ENCODE measurements at places on chromosomes 2 and 18. TPM values are rescaled to one million over a fixed set of nuclear protein-coding genes. Genes with fewer than 3 reads are reported as not detected.

- DNase-seq = no peak
These were observed 886.4 kb upstream of the CDH2 start for GRCh38 chr18:29063346-29063745.

GRCh38 chr18:50274044-50274442, 7.3 kb downstream of the MBD1 start:
- no peak for DNase-seq

DNA sequence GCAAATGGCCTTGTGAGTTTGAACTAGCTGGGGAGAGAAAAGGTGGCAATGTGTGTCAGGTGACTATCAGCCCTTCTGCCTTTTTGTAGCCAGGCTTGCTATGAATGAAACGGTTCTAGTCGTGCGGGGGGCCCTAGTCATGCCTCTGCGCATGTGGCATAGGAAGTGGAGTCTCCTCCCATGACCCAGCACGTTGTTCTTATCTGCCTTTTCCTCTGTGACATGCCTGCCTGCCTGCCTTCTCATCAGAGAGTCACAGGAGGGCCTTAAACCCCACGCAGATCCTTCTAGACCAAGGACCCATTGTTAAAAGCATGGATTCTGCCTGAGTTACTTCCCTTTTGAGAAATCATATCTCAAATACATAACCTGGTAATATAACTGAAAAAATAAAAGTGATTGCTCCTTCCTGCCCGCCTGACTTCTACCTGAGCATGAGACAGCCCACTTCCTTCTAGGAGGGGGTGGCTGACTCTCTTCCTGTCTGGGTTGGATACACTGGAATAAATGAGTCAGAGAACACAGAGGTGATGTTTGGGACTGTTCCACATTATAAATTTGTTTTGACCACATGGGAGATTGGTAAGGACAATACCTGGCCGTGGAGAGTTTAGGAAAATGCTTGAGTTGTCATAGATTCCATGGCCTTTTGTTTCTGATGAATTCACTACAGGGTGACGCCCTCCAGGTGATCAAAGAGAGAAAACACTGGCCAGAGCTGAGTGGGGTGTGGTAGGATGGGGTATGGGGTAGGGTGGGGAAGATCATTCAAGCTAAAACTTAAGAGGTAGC, 49.8 kb downstream of the FBLN7 start:
- peak; percentile 91 for DNase-seq

- no peak for DNase-seq
These were observed 48.2 kb upstream of the BIN1 start for GRCh38 chr2:127155028-127155581.

DNA sequence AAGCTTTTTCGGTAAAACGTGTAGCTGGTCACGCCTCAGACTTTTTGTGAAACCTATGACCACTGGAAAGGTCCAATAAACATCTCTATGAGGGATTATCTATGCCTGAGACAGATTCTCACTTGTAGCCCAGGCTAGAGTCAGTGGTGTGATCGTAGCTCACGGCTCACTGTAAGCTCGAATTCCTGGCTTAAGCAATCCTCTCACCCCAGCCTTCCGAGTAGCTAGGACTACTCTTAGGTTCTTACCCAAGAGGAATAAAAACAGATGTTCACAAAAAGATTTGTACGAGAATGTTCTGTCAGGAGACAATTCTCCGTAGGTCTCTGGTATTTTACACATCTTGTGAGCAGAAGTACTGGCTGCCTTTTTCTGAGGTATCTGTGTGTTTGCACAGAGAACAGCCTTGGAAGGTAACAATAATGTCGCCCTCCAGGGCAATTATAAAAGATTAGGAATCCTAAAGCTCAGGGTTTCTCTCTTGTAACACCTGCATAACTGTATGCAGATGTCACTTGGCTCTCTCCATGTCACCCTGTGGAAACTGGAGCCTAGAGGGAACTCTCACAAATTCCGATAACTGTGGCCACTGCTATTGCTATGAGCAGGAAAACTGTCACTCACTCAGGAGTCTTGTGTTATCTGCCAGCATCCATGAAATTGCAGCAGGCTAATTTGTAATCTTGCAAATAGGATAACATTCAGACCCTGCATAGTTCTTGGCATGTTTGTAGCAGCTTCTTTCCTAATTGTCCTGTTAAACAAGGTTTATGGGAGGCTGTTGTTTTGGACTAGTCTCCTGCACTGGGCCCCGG, 25.5 kb upstream of the RALBP1 start:
- no peak for DNase-seq

DNA sequence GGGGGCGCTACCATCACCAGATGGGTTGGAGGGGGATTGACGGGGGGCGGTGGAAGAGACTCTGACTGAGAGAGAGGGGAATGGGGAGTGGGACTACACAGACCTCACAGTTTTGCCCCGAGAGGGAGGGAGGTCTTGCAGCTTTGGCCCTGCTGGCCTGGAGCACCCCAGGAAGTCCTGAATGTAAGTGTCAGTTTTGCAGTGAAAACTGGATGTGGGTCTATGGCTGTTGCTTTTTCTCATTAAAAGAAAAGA, 2.4 kb downstream of the TCF7L1 start:
- no peak for DNase-seq

DNA sequence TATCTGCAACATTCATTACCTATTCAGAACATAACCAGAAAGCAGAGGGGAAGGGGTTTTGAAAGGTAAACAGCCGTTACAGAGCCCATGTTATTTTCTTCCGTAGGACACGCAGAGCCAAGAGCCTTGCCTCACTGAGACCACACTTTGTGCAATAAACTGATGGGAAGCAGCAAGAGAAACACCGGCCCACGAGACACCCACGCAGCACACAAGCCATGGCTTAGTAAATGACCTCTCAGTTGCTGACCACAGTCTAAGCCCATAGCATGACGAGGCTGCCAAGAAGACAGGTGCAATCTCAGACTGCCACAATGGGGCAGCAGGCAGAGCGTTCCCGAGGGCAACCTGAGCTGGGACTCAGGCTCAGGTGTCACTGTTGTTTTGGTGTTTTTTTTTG, 59.6 kb downstream of the CABYR start:
- no peak for DNase-seq

GRCh38 chr18:58669731-58670378, 1.4 kb upstream of the MALT1 start:
- no peak for DNase-seq

- DNase-seq = no peak
These were observed 247.5 kb upstream of the LRATD1 start for GRCh38 chr2:14385043-14385442.

- no peak for DNase-seq
These were observed 7.3 kb downstream of the SCG2 start for GRCh38 chr2:223594831-223595230.

DNA sequence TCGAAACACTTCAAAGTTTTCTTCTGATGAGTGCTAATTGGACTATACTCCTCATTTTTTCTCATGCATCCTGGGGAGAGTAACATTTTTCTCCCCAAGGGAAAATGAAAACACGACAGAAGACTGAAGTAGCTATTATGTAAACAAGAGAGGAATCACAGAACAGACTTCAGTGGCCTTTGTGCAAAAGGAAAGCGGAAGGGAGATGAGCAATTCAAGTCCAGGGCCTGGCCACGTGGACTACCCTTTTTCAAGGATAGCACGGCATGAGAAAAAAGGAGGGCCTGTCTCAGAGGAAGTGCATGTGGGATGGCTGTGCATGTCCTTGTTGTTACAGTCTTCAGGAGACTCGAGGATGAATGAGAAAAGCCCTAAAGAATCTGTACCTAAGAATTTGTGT, 43.8 kb upstream of the KCNE4 start:
- DNase-seq = peak; percentile 7

GRCh38 chr2:24285484-24286152, 74.7 kb downstream of the ITSN2 start:
- DNase-seq = no peak

GRCh38 chr2:83851066-83851465, 608.0 kb downstream of the SUCLG1 start:
- no peak for DNase-seq

GRCh38 chr2:155715705-155716104, 616.8 kb downstream of the NR4A2 start:
- DNase-seq = no peak

GRCh38 chr2:127486247-127487058, 39.8 kb downstream of the IWS1 start:
- DNase-seq = no peak

GRCh38 chr18:11957636-11958035, 23.7 kb upstream of the IMPA2 start:
- DNase-seq = no peak

DNA sequence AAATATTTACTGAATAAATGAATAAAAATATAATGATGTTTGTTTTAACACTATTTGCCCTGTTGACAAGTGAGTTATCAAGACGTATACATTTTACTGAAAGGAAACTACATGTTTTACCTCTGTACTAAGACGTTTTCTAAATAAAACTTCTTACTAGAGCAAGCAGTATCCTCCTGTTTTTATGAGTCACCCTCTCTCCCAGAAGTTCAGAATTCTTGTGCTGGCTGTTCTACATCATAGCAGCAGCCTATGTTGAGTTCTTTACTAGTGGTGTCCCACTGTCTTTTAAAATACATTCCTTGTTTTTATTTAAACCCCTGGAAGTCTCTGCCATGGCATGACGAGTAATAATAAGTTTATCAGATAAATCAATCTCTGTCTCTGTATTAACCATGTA, 297.4 kb downstream of the CALCRL start:
- no peak for DNase-seq

DNA sequence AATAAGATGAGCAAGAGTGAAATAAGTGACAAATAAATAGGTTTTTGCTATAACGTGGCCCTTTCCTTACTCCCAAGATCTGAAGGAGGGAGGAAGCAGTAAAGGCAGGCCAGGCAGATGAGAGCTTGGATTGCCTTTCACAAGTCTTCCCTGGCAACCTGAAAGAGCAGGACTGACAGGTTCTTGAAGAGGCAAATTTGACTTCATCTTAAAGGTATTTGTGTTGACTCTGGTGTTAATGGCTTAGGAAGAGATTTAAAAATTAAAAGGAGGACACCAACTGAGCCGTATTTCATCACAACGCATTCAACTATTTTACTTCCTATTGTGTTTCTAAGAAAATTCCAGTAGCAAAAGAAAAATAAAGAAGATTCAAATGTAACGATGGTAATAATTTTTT, 3.2 kb downstream of the STRN start:
- no peak for DNase-seq

DNA sequence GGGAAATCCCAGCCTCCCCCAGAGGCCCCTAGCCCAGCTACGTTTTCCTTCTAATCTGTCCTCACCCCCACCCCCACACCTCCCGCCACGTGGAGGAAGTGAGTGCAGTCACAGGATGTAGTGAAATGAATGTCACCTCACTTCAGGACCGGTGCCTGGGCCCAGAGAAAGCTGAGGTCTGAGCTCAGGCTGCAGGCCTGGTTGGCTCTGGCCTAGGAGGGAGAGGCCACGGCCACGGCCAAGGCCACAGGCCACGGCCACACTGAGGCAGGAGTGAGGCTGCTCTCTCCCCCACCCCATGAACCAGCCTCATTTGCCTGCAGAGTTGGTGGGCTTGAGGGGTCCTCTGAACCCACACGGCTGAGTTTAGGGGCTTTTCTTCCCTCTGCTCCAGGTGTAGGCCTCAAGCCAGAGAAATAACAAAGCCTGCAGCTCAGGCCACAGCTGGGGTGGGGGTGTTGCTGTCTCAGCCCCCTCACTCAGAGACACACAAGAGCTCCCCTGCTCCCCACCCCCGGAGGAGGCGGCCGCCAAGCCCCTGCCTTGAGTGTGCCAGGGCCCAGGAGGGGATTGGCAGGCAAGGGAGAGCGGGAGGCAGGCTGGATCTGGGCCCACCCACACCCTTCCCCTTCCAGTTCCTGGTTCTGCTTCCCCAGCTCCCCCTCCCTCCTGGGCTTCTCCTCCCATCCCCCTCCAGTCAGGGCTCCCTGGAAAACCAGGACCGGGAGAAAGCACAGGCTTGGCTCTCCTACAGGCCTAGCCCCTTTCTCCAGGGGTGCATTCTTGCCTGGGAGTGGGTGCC, 27.0 kb downstream of the DNMT3A start:
- DNase-seq = no peak

DNA sequence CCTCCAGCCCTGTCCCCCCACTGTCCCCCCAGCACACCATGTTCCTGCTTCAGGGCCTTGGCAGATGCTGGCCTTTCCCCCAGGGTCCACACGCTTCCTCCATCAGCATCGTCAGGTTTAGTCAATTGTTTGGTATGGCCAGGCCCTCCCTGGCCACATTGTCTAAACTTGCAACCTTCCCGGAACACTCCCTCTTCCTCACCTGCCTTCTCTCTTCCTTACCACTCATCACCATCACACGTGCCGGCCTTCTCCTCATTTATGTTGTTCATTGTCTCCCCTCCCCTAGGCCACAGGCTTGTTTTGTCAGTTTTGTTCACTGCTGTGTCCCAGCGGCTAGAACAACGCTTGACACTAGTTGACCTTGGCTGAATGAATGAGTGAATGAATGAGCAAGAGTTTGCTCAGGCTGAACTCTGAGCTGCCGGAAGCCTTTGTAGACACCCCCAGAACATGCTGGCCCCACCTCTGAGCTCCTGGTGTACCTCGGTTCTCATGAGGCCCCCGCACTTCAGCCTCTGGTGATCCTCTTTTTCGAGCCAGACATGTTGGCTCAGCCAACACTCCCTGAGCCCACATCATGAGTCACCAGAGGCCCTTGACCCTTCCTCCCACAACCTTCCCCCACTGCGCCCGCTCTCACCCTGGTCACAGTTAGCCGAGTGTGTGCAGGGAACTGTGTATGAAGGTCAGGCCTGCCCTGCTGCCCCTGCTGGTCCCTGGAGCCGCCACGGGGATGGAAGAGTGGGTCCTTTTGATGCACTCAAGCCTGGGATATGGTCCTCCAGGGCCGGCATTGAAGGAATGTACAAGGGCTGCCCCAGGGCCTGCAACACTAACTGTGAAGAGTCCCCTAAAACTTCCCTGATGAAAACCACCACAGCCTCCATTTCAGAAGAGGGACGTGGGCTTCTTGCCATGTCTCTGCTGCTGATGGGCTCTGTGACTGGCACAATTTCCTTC, 57.5 kb downstream of the HS1BP3 start:
- DNase-seq = no peak

- no peak for DNase-seq
These were observed 806.4 kb upstream of the FANCL start for GRCh38 chr2:59047373-59047995.

GRCh38 chr2:136492901-136493300, 272.4 kb upstream of the THSD7B start:
- no peak for DNase-seq

DNA sequence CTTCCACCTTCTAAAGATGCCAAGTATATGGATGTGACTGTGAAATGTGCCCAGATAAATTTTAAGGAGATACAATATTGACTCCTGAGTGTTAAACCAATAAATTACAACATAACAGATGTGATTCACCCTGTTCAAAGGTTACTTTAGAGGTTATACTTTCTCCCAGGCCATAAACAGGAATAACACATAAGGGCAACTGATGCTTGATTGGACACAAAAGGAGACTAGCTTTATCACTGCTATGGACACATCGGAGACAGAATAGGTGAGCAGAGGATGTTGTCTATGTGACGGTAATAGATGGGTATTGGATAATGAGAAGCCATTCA, 31.9 kb upstream of the SLC25A52 start:
- no peak for DNase-seq

UNC80 gene
- 0.06 TPM for total RNA-seq

FBLN7 gene
- 2.1 TPM for total RNA-seq

COLEC12 gene
- total RNA-seq = 24.9 TPM

CD8B2 gene
- 0.13 TPM for total RNA-seq

SERPINB2 gene
- not detected for total RNA-seq

TM4SF20 gene
- total RNA-seq = not detected

C1QL2 gene
- not detected for total RNA-seq

FAM161A gene
- 0.83 TPM for total RNA-seq

REG3A gene
- not detected for total RNA-seq

TSPYL6 gene
- total RNA-seq = not detected

CFC1 gene
- not detected for total RNA-seq

LCT gene
- not detected for total RNA-seq

CD28 gene
- 0.23 TPM for total RNA-seq

LRATD1 gene
- total RNA-seq = 5.6 TPM

CCDC148 gene
- 2.1 TPM for total RNA-seq

GPR55 gene
- not detected for total RNA-seq

All from esophagus muscularis mucosa (tissue), 4 donors.